ENCODE measurements at places on chromosomes 7 and 10.

DNA sequence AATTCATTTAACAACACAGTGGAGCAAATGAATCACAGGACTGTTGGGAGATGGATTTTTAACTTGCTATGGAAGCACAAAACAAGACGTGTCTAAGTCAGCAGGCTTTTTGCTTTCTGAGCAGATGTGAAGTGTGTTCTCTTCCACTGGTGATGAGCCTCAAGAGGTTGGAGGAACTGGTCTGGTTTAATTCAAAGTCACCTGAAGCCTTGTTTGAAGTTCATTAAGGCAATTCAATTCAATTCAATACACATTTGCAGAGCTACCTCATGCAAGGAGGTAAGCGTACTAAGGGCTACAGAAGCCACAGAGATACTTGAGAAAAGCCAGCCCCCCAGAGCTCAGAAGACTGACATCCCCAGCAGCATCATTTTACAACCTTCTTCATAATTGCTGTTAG is 68.4 kb upstream of the PALS2 start:
- no peak for DNase-seq

DNA sequence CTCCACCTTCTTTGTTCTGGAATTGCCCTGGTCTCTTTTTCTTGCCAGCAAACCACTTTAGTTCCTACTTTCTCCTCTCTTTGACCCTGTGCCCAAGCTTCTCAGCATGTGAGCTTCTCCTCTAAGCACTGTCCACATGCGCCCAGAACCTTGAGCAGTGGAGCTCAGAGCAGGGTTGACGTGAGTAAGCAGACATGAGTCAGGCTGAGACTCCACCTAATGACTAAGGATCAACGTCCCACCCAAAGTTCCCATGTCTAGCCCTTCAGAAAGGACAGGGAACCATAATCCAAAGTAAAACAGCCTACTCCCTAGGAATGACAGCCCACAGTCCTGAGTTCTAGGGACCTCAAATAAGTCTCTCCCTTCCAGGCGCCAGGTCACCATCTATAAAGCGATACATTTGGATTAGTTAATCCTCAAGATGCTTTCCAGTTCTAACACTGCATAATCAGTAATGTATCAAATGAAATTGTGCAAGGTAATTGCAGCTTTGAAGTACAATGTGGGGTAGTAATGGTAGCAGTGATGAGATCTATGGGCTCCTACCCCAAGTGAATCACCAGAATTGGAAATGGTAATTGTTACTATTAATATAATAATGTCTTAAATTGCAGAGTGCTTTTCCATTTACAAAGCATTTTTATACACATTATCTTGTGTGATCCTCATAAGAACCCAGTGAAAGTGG is 44.5 kb downstream of the KCNMA1 start:
- DNase-seq: no peak

- no peak for DNase-seq
Observed at GRCh38 chr10:31707093-31708039, 221.3 kb downstream of the ARHGAP12 start.

DNA sequence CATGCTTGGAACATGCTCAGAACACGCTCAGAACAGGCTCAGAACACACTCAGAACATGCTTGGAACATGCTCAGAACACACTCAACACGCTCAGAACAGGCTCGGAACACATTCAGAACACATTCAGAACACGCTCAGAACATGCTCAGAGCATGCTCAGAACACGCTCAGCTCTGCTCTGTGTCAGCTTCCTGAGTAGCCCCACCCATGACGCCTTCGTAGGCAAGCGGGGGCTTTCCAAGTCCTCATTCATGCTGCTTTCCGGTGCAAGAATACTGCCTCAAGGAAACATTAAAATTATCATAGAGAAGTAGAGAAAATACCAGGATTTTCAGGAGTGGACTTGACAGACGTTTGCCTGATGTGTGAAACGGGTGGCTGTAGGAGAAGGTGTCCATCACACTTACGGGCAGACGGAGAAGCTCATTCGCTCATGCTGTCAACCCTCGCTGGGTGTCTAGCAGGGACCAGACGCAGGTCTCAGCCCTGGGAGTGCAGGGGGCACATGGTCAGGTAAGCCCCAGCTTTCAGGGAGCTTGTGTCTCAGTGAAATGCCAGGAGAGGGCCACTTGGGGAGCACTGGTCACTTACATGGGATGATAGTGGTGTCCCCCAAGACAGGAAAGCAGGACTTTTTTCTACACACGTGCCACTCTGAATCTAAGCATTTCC is 24.7 kb downstream of the EN2 start:
- no peak for DNase-seq

DNA sequence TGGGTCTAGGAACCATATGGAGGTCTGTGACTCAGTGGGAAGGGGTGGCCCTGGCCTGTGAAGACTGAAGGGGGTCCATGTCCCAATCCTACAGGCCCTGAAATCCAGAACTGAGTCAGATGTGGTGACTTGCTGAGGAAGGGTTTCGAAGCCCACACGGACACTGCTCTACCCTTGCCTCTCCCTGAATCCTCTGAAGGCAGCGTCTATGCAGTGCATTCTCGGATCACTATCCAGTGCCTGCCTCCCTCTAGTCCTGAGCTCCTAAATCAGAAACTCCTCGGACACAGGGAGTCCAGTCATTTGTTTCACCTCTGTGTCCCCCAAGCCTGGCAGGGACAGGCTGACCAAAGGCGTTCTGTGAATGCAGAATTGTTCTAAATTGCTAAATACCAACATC is 25.4 kb upstream of the TMEM72 start:
- DNase-seq: no peak

DNA sequence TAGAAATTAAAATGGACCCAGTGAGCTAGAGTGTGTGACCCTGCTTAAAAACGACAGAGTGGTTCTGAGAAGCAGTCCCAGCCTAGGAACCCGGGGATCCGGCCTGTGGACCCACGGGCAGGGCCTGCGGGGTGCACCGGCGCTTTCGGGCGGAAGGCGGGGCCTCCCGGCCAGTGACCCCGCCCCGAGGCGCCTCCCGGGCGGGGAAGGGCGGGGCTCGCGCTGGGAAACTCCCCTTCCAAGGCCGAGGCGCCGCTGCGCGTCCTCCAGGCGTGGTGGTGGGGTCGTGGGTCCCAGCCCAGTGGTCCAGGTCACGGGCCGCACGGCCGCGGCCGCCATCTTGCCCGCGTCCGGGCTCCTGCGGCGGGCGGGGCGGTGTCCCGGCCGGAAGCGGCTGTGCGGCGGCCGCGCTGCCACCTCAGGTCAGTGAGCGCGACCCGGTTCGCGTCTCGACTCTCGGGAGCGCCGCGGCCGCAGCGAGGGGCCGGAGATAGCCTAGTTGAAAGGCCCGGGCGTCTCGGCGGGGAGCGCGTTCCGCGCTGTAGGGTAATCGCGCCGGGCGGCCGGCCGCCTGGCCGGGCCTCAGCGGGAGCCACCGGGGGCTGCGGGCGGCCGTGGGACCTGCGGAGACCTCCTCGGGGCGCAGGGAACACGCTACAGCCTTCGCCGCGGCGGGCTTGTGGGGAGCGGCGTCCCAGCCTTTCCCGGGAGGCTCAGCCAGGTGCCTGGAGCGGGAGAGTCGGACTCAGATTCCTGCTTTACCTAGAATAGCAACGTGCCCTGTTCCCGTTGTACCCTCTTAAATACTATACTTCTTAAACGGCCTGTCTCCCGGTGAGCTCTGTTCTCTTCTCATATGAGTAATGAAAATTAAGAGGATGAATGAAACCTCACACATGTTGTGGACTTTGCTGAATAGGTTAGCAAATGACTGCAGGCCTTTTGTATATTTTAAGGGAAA is at the start of gene MIOS:
MIOS (plus strand) TSS at position 234 of the 961 bp plus-strand sequence. CDS start 5,592 bp downstream, outside the sequence.
- peak; percentile 96 for DNase-seq

DNA sequence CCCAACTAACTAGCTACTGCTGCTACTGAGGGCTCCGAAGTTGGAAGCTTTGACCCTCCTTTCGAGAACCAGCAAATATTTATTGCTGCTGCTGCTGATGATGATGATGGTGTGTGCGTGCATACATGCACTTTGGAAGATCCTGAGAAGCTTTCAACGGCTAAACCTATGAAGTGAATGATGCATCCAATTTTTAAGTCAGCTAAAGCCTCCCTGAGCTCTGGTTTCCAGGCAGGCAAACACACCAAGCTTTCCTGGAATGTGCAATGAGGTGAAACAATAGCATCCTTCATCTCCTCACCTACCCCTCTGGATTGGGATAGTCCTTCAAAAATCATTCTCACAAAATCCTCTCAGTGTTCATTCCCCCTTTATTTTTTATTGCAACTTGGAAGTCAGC is 13.9 kb downstream of the MACC1 start:
- no peak for DNase-seq

- no peak for DNase-seq
Observed at GRCh38 chr7:145105561-145105960, 269.7 kb upstream of the TPK1 start.

DNA sequence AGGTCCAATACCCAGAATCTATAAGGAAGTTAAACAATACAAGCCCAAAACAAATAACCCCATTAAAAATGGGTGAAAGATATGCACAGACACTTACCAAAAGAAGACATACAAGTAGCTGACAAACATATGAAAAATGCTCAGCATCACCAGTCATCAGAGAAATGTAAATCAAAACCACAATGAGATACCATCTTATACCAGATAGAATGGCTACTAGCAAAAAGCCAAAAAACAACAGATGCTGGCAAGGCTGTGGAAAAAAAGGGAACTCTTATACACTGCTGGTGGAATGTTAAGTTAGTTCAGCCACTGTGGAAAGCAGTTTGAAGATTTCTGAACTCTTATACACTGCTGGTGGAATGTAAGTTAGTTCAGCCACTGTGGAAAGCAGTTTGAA is 331.1 kb downstream of the KIF20B start:
- no peak for DNase-seq

- no peak for DNase-seq
Observed at GRCh38 chr10:71241114-71241829, 28.9 kb downstream of the UNC5B start.

GRCh38 chr7:75642810-75643486 is 95.8 kb downstream of the HIP1 start:
- peak; percentile 74 for DNase-seq
